ENCODE measurements at places on chromosomes 1 and 21.
A peak's percentile ranks its signal among the peaks of the same experiment; 100 is the strongest.

DNA sequence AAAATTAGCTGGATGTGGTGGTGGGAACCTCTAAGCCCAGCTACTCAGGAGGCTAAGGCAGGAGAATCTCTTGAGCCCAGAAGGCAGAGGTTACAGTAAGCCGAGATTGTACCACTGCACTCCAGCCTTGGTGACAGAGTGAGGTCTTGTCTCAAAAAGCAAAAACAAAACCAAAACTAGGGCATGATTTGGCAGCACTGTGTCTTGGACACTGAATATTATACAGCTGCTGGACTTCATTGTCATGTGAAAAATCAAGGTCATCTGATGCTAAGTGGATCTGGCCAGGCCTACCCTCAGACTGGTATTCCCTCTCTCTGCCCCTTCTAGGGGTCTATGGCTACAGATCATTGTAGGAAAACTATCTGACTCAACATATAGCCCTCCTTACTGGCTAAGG is 55.2 kb upstream of the MRPS6 start:
- DNase-seq, result no peak

DNA sequence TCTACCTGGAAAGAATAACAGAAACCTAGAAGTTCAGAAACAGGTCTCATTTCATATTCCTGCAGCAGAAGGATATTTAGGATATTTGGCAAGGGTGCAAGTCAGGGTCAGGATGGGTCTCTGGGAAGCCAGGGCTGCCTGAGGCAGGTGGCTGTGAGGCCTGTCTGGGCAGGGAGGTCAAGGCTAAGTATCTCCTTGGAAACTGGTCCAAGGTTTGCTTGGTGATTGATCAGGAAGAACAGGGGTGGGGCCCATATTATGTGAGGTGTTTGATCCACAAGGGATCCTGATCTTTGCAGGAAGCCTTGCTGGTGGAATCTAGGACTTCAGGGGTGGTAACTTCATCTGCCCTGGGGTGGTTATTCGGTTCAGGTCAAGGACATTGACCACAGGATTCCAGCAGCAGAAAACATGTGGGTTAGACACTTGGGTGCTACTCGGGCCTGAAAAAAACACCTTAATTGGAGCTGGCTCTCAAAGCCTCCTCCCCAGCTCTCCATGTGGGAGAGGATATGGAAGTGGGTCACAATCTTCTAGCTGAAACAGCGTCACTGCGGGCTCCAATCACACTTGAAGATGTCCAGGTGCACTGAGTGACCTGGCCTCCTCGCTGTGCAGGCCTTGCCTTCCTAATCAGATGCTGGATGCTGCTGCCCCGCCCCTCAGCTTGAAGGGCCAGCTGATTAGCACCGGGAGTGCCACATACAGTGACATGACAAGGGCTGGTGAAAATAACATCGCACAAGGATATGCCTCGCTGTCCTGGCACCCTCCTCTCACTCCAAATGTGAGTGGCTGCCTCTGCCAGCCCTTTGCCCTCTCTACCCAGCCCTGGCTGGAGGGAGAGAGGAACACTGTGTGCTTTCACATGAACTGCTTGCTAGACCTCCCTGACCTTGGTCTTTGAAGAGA is 8.7 kb downstream of the CTNNBIP1 start:
- peak; percentile 85 for DNase-seq

DNA sequence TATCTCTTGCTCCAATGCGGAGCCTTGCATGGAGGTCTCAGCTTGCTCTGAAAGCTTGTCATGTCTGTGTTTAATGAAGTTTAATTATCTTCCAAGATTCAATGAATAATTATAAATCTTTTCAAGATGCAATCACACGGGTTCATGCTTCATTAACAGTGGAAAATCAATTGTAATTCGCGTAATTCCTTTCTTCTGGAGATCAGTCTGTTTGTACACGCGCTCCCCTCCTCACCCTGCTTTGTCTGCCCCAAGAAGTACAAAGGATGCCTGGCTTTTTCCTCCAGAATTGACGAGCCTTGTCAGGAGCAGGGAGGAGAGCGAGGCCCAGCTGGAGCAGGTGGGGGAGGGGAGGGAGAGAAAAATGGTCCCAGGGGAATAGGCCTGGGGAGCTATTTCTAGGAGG is 65.0 kb upstream of the DISP3 start:
- DNase-seq, result no peak

DNA sequence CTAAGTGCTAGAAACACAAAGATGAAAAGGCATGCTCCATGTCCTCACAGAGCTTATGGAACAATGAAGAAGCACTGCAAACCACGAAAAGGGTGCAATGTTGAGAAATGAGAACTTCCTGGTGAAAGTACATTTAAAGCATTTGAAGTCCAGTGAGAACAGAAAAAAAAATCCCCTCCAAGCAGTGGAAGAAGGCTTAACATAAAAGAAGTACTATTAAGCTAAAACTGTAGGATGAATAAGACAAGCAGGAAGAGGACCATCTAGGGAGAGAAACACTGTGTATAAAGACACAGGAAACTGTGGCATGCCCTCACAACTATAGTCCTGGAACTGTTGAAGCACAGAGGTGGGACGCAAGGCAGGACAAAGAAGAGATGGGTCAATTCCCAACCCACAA is 10.0 kb downstream of the TP53BP2 start:
- DNase-seq, result no peak

- DNase-seq, result no peak
Observed at GRCh38 chr1:196873385-196873784, 14.5 kb upstream of the CFHR4 start.

DNA sequence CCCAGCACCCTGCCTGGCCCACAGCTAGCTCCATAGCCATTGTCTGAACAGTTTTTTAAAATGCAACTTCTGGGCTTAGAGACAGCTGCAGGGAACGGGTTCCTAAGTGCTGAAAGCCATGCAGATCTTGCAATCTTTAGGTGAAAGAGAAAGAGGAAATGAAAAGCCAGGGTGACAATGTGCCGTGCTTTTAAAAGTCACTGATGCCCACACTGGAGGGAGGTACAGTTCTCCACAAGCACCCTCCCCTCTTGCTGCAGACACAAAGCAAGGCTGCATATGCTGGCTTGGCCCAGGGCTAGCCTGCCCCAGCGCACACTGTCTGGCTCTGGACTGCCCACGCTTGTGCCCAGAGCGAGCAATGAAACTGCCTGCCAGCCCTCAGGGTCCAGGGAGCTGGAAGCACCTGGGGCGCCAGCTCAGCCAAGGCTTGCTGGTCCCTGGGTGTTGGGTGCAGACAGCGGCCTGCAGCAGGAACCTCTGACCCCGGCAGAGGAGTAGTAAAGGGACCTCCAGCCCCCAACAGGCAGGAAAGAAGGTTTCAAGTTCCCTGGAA is 70.4 kb downstream of the AJAP1 start:
- no peak for DNase-seq

- no peak for DNase-seq
Observed at GRCh38 chr1:201570886-201571624, 32.1 kb downstream of the NAV1 start.

DNA sequence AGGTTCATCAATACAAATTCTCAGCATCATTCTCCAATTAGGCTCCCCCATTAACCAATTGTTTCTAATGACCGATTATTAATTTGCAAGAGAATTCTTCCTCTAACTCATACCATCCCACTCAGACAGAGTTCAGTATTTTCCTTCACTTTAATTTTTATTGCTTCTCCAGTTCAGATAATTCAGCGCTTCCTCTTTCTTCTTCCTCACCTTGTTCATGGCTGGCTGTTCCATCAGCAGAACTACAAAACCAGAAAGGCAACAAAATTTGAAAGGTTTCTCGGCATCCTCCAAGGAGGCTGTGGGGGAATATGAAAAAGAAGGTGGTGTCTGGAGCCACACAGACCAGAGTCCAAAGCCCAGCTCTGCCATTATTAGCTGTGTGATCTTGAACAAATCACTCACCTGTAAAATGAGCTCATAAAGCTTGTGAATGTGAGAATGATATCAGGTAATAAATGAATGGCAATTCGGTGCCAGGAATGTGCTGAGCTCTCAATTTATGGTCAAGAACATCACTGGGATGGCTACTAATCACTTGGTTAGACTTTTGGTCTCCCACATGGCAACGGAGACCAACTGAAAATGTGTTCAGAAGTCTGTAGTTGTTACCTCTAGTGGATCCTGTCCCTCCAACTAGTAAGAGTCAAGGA is 11.7 kb upstream of the ZNF436 start:
- no peak for DNase-seq
